Stimulated activated CD8-positive, alpha-beta memory T cell treated with anti-CD3 and anti-CD28 coated beads, Interleukin-4, amount 100 ng/mL, for 1 hour (primary cell): ENCODE measurements at places on chromosomes 5 and 9.

DNA sequence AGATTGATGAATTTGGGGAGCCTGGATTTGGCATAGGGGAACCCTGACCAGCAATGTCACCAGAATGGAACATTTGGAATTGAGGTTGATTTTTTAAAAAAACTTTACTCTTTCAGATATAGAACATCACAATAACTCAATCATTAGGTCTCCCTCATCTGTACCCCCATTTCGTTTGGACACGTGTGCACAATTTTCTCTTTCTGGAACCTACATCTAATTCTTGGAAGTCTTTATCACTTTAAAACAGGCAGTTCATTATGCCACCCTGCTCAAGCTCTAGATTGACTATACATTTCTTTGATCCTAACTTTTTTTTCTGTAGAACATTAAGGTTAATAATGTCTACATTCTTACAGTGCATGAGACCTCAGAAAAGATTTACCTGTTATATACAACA lies 3.7 kb upstream of the SSBP2 start:
- DNase-seq: no peak

DNA sequence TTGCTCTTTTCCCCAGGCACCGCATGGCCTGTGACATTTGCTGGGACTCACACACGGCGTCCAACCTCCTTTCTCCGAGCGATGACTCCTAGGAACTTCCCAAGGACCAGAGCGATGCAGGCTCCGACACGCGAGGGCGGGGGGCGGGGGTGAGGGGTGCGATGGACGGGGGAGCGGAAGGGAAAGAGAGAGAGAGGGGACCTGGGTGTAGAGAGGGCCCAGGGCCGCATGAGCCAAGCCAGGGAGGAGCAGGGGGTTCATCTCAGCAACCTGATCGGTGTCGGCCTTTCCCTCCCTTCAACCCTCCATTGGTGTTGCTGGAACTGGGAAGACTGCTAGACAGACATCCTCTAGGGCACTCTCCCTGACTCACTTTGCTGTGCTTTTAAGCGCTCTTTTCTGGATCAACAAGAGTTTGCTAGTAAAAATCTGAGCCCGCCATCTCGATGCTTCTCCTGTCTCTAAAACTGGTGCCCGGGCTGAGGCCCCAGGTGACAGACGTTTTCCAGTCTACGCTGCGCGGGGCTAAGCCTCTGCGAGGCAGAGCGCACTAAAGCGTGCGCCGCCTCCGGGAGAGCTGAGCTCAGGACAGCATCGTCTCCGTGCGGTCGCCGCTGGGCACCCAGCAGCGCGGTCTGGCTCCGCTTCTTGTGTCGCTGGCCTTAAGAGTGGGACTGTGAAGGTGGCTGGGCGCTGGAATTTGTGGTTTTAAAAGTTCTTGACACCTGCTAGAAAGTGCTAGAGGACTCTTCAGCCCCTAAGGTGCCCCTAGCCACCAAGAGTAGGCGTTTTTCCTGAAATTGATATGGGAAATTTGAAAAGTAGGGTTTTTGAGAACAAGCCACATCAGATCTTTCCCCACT lies 1.0 kb upstream of the TSLP start:
- DNase-seq: no peak

- DNase-seq: no peak
Measured at GRCh38 chr5:102811972-102812371, 56.9 kb downstream of the PAM start.

- no peak for DNase-seq
Measured at GRCh38 chr9:95344735-95345325, 27.3 kb upstream of the FANCC start.

DNA sequence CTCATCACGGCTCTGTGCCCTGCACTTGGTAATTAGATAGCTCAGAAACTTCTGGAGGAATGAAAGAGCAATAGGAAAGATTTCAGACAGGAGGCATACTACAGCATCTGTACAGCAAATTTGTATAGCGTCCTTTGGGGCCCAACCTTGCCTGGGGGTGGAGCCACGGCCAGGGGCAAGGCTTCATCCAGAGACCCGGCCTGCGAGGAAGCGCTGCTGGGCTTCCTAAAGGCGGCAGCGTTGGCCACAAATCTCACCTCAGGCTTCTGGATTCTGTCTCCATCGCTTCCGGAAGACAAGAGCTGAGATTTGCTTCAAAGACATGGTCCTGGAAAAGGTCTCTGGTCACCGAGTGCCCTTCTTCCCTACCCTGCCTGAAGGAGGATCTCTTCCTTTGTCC lies 12.2 kb upstream of the SPATA31D1 start:
- no peak for DNase-seq

- DNase-seq: no peak
Measured at GRCh38 chr5:11650936-11651335, 253.3 kb downstream of the CTNND2 start.

DNA sequence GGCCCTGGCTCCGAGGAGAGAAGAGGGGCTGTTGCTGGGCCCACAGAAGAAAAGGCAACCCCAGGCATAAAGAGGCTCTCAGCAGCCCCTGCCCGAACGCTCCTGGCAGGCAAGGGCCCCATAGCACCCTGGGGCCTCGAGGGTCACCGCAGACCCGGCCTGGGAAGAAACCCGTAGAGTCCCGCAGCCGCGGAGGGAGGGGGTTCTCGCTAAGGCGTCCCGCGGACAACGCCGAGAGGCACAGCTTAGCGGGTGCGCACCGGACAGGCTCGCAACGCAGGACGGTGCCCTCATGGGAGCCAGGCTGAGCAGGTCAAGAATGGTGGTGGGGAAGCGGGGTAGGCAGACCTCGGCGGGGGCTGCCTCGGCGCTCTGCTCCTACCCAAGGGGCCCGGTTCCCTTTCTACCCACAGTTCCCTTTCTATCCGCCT lies 6.7 kb downstream of the PITX1 start:
- no peak for DNase-seq

- no peak for DNase-seq
Measured at GRCh38 chr5:125798307-125798706, 624.9 kb upstream of the GRAMD2B start.

DNA sequence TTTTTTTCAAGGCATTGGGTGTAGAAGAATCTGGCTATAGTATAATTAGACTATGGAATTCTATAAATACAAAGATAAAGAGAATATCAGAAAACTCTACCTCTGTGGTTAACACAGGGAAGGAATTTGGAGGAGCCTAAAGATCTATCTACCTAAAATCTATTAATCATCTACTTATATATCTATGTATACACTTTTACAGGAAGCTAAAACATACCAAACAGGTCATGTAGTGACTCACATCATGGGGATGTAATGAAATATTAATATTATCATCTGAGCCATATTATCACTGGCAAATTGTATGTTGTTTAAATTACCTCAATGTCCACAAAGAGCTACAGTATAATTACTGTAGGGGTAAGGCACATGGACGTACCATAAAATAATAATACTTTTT lies 1748.2 kb downstream of the EFNA5 start:
- no peak for DNase-seq

DNA sequence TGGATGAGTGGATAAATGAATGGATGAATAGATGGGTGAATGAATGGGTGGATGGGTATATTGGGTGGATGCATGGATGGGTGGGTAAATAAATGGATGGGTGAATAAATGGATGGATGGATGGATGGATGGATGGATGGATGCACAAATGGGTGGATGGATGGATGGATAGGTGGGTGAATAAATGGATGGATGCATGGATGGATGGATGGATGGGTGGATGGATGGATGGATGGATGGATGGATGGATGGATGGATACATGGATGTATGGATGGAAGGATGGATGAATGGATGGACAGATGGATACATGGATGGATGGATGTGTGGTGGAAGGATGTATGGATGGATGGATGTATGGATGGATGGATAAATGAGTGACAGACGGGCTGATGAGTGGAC lies 113.5 kb upstream of the SARDH start:
- no peak for DNase-seq

DNA sequence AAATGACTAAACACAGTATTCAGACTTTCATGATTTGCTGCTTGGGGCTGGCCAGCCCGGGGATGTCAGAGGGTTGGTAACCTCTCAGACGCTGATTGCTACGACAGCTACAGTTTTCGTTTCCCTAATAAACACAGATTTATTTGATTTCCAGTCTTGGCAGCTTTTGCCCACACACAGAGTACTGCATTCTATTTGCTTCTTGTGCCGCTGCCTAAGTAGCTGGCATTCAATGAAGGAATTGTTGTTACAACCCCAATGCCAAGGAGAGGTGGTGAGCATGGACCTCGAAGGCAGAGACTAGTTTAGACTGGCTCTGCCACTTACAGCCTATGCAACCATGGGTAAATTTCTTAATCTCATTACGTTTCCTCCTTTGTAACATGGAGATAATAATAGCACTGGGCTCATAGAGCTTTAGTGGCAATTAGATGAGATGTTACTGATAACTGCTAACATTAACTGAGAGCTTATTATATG lies 247.1 kb upstream of the PANK3 start:
- DNase-seq: no peak

DNA sequence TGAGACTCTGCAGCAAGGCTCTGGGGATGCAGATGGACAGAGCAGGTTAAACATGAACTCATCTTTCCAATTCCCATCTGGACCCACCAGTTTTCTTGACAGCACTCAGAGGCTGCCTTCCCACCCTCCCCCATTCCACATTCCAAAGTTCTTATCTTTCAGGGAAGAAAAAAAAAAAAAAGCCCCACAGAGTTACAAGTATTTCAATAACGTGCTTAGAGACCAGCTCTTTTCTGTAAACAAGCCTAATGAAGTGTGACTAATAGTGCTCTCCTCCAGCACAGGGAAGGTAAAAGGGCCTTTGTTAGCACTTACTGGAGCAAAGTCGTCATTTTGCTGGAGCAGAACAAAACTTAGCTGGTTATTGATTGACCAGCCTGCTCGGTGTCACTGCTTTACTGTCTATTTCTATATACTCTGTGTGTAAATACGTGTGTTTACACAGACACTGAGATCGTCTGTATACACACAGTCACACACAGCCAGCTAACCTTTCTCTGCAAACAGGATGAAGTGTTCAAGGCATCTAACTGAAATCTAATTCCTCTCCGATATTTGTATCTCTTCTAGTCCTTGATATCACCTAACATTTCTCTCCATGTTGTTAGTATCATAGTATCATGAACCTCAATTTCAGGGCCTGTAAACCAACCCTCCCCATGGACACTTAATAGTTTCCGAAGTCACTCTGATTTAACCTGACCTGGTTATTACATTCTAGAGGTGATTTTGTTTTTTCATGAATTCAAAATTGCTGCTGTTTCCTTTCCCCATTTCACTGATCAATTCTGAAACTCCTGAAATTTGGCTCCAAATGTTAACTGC lies 84.9 kb downstream of the ZNF608 start:
- DNase-seq: no peak

GRCh38 chr5:170341545-170341944 lies 44.0 kb upstream of the LCP2 start:
- no peak for DNase-seq

DNA sequence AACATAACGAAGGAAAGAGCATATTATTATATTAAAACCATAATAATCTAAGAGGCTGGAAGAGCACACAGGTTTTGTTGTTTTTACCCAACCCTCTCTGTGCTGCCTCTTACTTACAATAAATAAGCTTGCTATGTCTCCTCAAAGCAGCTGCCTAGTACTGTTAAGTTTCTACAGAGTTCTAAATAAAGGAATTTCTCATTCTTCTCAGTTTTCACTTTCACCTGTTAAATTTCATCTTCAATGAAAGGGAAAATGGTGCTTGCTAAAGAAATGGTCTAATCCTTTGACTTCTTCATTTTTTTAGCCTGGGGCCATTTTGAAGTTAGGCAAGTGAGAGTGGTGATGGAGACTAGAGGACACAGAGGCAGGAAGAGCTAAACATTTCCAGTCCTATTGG lies 396.1 kb downstream of the MAN2A1 start:
- no peak for DNase-seq

DNA sequence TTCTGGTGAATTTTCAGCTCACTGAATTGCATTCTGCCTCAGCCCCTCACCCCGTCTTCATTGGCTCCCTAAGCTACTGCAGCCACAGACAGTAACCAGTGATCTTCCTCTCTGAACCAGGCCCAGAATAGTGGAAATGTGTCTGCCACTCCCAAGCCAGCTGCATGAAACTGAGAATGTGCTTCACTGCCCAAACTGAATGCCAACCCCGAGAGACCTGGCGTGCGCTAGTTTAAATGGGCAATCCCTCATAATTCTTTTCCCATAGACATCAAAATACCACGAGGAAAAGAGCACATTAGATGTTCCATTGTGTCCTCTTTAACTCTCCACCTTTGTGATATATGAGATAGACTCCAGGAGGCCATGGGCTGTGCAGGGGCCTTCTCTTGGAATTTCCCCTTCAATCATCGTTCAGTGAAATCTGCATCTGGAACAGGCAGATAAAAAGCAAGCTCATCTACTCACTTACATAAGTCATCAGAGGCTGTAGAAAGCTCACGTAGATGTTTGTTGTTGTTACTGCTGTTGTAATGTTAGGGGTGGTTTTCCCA lies 320.2 kb downstream of the NFIB start:
- no peak for DNase-seq

DNA sequence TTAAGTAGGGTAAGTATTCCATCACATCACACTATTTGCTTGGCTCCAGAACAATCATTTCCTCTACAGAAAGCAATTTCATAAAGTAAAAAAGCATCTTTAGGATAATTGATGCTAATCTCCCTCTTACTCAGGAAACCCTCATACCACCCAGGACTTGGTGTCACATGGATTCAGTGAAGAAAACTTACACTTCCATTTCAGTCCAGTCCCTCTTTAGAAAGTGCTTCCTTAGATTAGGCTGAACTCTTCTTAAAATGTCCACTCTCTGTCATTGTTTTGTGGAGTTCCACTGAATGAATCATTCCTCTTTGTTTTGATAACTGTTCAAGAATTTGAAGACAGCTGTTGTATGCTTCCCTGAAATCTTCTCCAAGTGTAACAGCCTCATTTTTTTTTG lies 144.0 kb upstream of the ZNF462 start:
- DNase-seq: no peak

DNA sequence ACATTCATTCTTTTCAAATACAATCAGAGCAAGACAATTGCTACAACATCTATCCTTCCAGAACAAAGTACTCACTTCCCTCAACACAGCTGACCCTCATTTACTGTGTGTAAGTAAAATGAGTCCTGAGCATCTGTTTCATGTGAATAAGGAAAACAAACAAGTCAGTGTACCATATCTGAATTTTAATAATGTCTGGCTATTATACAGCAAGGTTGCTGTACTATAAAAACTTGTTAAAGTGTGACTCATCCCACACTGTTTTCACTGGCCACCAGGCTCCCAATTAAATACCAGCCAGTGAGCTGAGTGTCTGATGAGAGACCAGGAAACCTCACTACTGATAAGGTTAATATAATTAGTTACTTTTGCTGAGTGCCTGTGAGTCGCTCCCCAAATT lies 339.8 kb downstream of the AGTPBP1 start:
- no peak for DNase-seq

GRCh38 chr5:102531506-102531905 lies 32.7 kb upstream of the SLCO6A1 start:
- DNase-seq: no peak

DNA sequence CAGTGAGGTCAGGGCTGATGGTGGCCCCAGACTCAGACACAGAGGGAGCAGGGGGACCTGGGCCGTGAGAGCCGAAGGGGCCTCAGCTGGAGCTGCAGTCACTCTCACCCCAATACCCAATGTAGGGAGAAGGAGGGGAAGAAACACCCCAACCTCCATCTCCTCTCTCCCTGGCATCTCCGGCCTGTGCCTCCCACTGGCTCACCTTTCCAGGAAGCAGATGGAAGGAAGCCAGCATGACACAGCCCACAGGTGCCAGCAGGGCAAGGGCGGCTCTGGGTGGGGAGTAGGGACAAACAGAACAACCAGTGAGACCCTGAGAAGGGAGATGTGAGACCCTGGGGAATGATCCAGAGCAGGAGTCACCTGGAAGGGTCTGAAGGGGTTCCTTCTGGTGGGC lies 3.0 kb upstream of the CRB2 start:
- DNase-seq: no peak

- no peak for DNase-seq
Measured at GRCh38 chr9:86983620-86984259, 36.4 kb upstream of the GAS1 start.
